ENCODE measurements at places on chromosomes 4 and X.

- no peak for DNase-seq
Measured at GRCh38 chr4:153061971-153062370, 125.8 kb downstream of the FHDC1 start.

GRCh38 chrX:98203800-98204199 lies 1320.1 kb downstream of the RPA4 start:
- DNase-seq = no peak

GRCh38 chrX:41241962-41242361 lies 92.0 kb upstream of the DDX3X start:
- DNase-seq = no peak

GRCh38 chr4:3638080-3638795 lies 106.0 kb upstream of the LRPAP1 start:
- no peak for DNase-seq

GRCh38 chr4:77104791-77105540 lies 29.2 kb upstream of the CCNI start:
- DNase-seq = no peak

DNA sequence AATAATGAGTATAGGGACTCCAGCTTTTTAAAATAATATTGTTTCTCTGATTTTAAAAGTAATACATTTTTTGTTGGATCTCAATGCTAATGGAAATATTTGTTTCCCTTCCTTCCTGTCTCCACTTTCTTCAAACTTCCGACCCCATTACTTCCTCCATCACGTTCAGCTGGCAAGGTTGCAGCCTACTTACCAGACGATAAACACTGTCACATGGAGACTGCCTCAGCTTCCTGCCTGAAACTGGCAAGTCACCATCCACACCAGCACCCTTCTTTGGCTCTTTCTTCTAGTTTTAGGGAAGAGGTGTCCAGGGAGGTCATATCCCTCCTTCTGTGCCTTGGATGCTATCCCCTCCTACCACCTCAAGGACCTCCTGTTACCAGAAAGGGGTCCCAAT lies 3.4 kb upstream of the INTU start:
- no peak for DNase-seq

- no peak for DNase-seq
Measured at GRCh38 chr4:54041100-54041499, 23.3 kb downstream of the CHIC2 start.

DNA sequence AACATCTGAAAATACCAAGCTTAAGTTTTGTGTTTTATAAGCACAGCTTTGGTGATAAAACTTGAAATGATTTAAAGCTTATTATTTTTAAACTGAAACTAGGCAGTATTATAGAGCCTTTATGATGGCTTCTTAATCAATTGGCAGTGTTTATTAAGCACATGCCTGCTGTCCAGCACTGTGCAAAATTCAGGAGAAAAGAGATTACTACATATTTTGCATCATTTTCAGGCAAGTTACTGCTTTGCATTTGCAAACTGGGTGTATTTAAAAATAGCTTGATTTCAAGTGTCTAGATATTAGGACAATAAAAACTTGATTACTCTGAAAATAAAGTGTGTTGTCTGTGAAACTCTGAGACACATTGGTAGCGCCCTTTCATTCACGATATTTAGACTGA lies 126.5 kb downstream of the PDLIM5 start:
- no peak for DNase-seq

DNA sequence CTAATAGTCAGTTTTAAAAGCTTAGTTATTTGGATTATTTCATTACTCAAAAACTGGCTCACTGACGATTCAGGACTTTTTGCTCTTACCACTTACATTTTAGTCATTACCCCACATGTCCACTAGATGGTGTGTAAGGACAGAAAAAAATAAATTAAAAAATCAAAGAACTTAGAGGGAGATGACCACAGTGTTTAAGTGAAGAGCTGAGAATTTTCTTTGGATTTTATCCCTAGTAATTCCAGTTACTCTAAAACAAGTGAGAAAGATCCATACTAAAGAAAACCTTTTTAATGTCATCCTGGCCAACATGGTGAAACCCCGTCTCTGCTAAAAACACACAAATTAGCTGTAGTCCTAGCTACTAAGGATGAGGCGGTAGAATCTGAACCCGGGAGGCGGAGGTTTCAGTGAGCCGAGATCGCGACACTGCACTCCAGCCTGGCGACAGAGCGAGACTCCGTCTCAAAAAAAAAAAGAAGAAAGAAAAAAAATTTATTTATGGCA lies 26.4 kb upstream of the TMPRSS11B start:
- DNase-seq = no peak

GRCh38 chr4:97589481-97590196 lies 553.6 kb downstream of the STPG2 start:
- no peak for DNase-seq

- no peak for DNase-seq
Measured at GRCh38 chr4:77050962-77051361, 24.8 kb downstream of the CCNI start.

GRCh38 chrX:23670528-23670927 lies 3.2 kb downstream of the PRDX4 start:
- DNase-seq = no peak

GRCh38 chr4:76384052-76384451 lies 36.9 kb downstream of the CCDC158 start:
- DNase-seq = no peak

DNA sequence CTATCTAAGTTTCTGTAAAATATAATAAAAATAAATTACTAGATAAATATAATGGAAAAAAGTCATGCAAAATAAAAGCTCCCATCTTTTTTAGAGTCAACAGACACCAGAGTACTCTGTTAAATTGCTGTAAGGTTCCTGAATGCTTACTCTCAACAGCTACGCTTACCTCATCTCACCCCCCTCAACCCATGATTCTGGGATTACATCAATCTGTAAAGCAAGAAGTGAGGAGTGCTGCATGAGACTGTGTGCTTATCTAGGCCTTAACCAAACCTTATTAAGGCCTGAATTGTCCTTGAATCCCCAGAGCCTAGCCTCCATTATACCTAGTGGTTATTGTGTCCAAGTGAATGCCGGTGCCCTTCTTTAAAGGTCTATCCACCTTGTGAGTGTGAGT lies 735.8 kb downstream of the RPA4 start:
- DNase-seq = no peak

- DNase-seq = no peak
Measured at GRCh38 chrX:72604112-72604511, 31.5 kb upstream of the HDAC8 start.

DNA sequence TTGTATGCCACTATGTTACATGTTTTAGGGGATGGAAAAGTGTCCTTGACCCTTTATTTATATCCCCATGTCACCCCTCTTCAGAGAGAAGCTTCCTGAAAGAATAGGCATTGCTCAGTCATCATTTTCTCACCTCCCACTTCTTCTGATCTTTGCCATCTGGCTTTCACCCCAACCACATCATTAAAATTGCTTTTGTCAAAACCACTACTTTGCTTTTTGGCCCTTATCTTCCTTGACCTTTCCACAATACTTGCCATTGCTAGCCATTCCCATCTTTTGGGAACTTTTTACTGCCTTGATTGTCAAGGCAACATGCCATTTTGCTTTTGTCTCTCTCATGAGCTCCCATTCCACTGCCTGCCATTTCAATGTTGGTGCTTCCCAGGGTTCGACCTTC lies 14.9 kb upstream of the FAM9B start:
- no peak for DNase-seq

DNA sequence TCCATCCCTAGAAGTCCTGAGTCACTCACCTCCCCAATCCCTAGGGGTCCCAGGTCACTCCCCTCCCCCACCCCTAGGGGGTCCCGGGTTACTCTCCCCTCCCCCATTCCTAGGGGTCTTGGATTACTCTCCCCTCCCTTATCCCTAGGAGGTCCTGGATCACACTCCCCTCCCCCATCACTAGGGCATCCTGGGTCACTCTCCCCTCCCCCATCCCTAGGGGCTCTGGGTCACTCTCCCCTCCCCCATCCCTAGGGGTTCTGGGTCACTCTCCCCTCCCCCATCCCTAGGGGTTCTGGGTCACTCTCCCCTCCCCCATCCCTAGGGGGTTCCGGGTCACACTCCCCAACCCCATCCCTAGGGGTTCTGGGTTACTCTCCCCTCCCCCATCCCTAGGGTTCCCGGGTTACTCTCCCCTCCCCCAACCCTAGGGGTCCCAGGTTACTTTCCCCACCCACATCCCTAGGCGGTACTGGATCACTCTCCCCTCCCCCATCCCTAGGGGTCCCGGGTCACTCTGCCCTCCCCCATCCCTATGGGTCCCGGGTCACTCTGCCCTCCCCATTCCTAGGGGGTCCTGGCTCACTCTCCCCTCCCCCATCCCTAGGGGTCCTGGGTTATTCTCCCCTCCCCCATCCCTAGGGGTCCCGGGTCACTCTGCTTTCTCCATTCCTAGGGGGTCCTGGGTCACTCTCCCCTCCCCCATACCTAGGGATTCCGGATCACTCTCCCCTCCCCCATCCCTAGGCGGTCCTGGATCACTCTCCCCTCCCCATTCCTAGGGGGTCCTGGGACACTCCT lies 2.1 kb downstream of the ASMTL start:
- DNase-seq = peak; percentile 20

DNA sequence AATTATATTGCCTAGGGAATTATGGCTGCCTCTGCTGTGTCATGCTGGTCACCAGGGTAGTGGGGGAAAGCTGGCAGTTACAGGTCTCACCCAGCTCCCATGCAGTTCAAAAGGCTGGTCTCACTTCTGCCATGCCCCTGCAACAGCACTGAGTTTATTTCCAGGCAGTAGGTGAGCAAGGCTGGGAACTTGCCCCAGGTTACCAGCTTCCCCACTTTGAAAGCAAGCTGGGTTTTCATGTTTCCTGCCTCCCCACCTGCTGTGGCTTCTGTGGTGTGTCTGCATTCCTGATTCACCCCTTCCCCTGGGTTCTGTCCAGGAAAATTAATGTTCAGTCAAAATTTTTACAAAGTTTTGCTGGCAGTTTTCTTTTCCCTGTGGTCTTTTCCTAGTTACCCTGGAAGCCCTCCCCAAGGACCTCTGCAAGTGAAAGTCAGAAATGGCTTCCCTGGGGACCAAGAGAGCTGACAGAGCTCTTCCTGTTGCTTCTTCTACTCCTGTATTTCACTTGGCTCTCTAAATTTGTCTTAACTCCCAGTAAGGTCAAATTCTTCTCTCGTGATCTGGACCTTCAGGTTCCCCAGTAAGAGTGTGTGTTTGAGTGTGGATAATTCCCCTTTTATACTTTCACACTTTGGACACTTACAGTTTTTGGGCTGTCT lies 58.5 kb upstream of the AGTR2 start:
- DNase-seq = no peak

DNA sequence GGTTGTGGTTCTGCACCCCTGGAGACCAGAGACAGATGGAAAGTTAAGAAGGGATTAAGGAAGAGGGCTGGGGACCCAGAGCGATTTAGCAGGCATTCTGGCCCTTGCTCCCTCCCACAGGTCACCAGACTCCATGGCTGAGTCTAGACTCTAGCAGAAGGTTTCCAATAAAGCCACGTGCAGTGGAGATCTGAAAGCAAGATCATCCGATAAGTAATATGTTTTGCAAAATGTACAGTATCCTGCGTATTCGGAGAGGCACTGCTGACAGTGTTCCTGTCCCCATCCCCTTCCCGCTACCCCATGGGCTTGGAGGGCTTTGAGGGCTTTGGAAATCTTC lies 531 bp upstream of the GPRIN3 start:
- no peak for DNase-seq

GRCh38 chrX:107715331-107716117 lies 60.1 kb downstream of the TSC22D3 start:
- DNase-seq = peak; percentile 29

GRCh38 chr4:166941629-166942028 lies 292.7 kb downstream of the SPOCK3 start:
- DNase-seq = no peak

DNA sequence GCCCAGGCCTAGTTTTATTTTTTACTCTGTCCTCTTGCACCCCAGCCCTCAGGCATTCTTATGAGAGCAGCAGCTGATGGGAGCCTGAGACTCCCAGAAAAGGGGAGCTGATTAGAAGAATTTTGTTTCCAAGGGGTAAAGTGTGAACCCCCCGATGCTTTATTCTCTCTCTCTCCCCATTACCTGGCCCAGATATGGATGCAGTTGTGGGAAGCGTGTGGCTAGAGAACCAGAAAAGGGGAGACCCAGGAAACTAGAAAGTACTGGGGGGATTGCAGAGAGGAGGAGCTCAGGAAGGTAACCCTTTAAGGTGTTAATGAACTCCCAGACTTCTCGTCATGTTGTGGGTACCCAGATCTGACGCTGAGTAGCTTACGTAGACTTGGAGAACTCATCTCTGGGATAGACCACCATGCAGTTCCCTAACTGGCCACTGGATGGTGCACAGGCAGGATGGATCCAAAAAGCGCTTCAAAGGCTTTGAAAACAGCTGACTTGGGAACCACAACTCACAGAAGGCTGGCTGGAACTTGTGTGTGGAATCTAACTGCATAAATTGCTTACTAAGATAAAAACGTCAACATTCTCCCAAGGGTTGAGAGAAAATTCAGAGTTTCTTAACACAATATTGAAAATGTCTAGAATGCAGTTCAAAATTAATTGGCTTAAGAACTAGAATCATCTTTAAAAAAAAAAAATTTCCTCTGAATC lies 64.7 kb downstream of the TBC1D14 start:
- peak; percentile 90 for DNase-seq

DNA sequence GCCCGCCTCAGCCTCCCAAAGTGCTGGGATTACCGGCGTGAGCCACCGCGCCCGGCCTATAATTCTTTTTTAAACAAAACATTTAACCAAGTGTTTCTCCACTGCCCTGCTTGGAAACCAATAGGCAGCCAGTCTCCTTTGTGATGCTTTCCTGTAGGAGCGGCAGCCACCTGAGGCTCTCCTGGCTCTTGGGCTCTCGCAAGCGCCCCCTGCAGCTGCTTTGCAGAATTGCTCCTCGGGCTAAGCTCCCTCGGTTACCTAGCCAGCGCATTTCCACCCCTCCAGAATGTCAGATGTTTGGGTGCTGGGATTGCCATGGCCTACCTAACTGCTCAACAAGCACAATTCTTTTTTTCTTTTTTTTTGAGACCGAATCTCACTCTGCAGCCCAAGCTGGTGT lies 7.7 kb downstream of the S100P start:
- DNase-seq = peak; percentile 76

GRCh38 chrX:141936080-141936479 lies 32.4 kb downstream of the MAGEC1 start:
- no peak for DNase-seq

DNA sequence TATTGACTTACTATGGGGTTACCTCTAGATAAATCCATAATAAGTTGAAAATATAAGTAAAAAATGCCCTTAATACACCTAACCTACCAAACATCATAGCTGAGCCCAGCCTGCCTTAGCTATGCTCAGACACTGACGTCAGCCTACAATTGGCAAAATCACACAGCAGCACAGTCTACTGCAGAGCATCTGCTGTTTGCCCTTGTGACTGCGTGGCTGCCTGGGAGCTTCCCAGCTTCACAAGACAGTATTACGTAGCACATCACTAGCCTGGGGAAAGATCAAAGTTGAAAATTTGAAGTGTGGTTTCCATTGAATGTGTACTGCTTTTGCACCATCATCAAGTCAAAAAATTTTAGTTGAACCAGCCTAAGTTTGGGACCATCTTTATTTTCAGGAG lies 8.8 kb downstream of the HTT-AS start:
- no peak for DNase-seq

GRCh38 chrX:1086444-1087409 lies 125.7 kb downstream of the CRLF2 start:
- DNase-seq = no peak

Data from activated T-cell treated with anti-CD3 and anti-CD28 coated beads, Interleukin-2, amount 50 U/mL, for 48 hours (primary cell).